ENCODE measurements at places on chromosomes 13 and 19.
A peak's percentile ranks its signal among the peaks of the same experiment; 100 is the strongest.

DNA sequence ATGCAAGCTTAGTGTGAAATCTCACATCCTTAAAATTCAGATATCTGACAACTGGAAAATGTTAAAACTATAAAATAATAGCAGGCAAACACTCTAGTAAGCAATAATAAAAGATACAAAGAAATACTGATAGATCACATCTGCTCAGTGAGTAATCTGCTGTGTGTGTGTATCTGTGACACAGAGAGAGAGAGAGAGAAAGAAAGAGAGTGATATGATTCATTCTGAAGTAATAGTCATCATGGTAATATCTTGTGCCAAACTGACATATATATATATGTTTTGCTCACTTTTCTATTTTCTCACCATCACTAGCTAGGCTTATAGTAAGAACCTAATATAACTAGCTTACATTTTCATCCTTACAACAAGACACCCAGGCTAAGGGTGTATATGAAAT, 288.0 kb upstream of the SLITRK6 start:
- no peak for DNase-seq

DNA sequence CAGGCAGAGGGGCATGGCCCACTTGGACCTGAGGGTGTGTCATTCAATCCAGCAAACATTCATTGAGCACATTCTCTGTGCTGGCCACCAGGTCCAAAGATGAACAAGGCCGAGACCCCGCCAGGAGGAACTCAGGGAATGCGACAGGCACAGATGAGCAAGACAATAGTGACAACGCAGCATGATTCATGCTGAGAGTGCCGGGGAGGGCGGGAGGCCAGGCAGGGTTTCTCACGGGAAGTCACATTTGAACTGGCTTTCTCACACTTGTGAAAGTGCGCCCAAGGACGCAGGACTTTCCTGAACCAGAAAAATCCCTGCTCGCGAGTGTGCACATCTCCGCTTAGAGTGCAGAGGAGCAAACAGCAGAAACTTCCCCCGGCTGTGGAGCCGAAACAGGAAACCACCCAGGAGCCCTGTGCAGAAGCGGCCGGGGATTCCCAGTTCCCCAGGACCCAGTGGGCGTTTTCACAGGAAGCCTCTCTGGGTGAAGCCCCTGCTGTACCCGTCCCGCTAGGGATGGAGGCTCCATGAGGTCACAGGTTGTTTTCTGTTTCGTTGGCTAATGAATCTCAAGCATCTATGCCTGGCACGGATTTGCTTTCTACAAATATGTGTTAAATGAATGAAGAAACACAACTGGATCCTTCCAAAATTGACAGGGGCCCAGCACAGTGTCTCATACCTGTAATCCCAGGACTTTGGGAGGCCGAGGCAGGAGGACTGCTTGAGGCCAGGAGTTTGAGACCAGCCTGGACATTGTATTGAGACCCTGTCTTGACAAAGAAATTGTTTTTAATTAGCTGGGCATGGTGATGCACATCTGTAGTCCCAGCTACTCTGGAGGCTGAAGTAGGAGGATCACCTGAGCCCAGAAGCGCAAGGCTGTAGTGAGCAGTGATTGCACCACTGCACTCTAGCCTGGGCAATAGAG, 68.4 kb upstream of the TM9SF2 start:
- peak; percentile 49 for DNase-seq

GRCh38 chr13:28531845-28532387, 37.0 kb upstream of the FLT1 start:
- no peak for DNase-seq

DNA sequence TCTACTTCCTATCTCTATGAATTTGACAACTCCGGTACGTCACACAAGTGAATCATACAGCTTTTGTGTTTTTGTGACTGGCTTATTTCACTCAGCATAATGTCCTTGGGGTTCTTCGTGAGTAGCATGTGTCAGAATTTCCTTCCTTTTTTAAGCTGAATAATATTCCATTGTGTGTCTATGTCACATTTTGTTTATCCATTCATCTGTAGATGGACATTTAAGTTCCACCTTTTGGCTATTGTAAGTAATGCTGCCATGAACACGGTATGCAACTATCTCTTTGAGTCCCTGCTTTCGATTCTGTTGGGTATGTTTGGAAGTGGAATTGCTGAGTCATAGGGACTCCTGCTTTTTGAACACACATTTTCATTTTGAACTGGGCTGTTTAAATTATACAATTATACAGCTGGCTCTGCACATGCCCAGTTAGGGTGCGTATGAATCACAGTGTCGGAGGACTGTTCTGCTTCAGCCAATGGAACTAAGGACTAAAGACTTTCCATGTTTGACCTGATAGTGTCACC, 43.0 kb upstream of the C13orf42 start:
- no peak for DNase-seq

DNA sequence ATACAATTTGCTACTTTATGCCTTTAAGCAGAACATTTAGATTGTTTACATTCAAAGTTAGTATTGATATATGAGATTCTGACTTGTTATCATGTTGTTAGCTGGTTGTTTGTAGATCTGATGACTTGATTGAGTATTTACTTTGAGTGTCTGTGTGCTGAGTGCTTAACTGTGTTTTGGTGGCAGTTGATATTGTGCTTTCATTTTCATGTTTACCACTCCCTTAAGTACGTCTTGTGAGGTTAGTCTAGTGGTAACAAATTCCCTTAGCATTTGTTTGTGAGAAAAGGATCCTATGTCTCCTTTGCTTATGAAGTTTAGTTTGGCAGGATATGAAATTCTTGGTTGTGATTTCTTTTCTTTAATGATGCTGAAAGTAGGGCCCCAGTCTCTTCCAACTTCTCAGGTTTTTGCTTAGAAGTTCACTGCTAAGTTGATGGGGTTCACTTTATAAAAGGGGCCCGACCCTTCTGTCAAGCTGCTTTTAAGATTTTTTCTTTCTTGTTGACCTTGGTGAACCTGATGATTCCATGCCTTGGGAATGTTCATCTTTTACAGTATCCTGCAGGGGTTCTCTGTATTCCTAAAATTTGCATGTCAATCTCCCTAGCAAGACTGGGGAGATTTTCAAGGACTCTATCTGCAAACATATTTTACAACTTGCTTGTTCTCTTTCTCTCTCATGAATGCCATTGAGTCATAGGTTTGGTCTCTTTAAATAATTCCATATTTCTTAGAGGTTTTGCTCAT, 1095.4 kb upstream of the PCDH20 start:
- DNase-seq, result no peak

- DNase-seq, result no peak
Observed at GRCh38 chr19:7618771-7619510, 10.4 kb downstream of the XAB2 start.

- DNase-seq, result no peak
Observed at GRCh38 chr19:33384983-33385382, 11.5 kb downstream of the CEBPG start.

DNA sequence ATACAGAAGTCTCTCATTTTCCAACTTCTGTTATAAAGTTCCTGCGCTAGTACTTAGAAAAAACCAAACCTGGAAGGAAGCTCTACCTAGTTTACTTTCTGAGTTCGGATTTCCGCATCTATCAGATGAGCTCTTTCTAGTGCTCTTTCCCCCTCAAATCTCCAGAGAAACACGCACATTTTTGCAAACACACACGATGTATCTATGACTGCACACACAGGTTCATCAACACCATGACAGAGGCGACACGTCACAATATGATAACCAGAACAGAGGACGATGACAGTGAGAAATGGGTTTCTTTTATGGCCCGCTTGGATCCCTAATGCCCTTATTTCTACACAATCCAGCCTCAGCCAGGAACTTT, 629 bp upstream of the LRRC63 start:
- DNase-seq, result no peak

DNA sequence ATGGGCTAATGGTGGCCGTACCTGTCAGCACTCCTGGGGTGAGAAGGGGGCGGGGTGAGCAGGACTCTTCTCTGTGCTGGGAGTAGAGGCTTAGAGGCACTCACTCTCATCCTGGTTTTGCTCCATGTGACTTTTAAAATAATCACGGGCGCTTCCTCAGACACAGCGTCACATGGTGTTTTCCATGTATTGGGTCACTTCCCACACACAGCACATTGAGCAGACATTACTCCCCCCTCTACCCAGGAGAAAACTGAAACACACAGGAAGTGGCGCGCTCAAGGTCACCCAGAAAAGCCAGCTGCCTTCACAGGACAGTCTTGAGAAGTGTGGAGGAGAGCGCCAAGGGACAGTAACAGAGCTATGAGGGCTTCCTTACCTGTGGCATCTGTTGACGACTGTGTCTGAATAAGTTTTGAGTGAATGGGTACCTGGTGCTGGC, 23.2 kb downstream of the SPATA13 start:
- no peak for DNase-seq

GRCh38 chr13:24220086-24220703, 59.7 kb downstream of the SPATA13 start:
- no peak for DNase-seq

GRCh38 chr19:31100981-31101380, 248.3 kb downstream of the TSHZ3 start:
- DNase-seq, result no peak

DNA sequence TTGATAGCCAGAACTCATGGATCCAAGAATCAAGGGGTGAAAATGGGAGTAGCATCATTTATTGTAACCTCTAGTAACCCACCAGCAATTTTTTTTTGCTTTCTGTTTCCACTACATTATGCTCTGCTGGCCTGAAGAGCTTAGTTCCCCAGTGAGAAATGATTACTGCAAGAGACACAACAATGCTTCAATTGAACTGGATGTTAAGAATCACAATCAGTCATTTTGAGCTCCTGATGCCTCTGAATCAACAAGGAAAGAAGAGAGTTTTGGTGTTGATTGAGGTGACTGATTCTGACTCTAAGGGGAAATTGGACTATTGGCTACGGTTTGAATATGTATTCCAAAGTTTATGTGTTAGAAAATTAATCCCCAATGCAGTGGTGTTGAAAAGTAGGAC, 1084.4 kb downstream of the SLITRK1 start:
- DNase-seq, result no peak

DNA sequence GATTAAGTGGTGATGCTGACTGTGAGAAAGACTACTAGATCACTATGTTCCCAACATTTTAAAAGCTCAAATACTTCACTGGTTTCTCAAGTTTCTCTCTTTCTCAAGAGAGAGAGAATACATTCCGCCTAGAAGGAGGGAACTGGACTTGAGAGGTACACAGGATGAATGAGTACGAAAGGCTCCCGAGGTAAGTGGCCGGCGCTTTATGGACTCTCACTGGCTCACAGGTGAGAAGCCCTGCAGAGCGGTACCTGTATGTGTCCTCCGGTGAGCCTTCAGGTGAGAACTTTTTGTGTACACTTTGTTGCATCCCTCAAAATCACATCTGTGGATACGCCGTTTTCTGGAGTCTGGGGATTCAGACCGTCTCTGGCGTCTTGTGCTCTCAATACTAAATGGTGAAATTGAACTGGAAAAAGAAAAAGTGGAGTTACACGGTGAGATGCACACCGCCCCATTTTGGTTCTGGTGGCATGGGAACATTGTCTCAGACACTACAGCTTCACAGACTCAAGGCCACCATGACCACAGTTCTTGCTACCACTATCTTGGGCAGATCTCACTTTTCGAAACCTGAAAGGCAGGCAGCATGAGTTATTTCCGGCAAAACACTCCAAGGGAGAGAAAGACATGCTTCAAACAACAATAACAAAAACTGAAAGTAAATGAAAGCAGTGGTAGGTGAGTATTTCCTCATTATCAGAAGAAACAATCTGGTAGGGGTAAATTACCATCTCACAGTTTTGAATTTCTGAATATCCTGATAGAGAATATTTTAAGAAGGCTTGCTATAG, 418.9 kb downstream of the KLF12 start:
- peak; percentile 34 for DNase-seq

- DNase-seq, result no peak
Observed at GRCh38 chr19:48613024-48613851, 1.6 kb downstream of the FAM83E start.

DNA sequence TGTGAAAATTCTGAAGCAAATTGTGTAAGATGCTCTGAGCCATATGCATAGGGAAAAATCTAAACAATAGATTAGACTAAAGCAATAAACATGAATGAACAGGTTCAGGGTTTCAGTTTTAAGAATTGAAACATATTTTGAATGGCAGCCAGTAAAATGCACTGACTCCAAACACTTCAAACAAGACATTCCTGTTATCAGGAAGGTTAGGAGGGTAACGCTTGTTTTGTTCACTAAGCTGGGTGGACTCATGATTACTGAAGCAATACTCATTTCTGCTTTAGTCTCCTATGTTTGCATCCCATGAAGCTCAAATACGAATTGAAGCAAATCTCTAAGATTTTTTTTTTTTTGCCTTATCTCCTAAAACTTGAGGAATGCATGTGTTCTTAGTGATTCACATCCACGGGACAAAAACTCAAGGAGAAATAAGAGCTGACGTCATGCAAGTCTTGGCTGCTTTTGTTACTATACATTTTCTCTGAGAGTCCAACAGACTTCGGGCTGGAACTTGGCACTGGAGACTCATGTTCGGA, 29.1 kb upstream of the IGFL4 start:
- DNase-seq, result no peak

DNA sequence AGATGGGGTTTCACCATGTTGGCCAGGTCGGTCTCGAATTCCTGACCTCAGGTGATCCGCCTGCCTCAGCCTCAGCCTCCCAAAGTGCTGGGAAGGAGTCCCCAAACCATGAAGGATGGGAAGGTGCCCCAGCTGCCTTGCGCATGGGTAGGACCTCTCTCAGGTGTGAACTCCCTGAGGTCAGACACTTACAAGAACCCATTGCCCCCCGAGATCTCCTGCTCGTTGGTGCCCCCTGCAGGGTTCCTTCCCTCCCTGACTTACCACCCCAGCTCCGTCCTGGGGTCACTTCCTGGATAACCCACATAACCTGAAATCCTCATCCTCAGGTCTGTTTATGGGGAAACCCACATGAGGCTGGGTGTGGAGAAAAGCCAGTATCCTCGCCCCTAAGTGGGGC, 41.7 kb downstream of the UNC13A start:
- DNase-seq, result no peak

GRCh38 chr19:34712395-34713261, 21.4 kb upstream of the ZNF181 start:
- DNase-seq, result peak; percentile 18

GRCh38 chr19:11986754-11987153, 21.9 kb downstream of the ZNF763 start:
- DNase-seq, result no peak

- DNase-seq, result no peak
Observed at GRCh38 chr19:13717194-13717643, 47.1 kb upstream of the MRI1 start.

DNA sequence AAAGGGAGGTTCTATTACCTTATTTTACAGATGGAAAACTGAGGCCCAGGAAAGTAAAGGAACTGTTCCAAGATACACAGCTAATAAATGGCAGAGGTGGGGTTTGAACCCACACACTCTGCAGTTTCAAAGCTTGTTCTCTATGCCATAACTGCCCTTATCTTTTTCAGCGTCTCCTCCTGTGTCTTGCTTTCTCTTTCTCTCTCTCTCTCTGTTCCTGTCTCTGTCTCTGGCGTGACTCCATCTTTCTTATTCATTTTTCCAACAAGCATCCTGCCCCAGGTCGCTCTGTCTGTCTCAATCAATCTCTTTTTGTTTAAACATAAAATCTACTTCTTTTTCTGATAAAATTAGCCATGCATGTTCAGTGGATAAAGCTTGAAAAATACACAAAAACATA, 3.2 kb upstream of the IFNL4 start:
- no peak for DNase-seq

All from stimulated activated CD8-positive, alpha-beta memory T cell treated with anti-CD3 and anti-CD28 coated beads, Interleukin-15, amount 100 ng/mL, for 1 hour (primary cell).